ENCODE measurements at places on chromosomes 6 and 20. TPM values are rescaled to one million over a fixed set of nuclear protein-coding genes. Genes with fewer than 3 reads are reported as not detected.

Gene WFDC6
- not detected for total RNA-seq

Gene SLA2
- 25.3 TPM for total RNA-seq

Gene RIPPLY2
- under 0.01 TPM for total RNA-seq

Gene NOL7
- total RNA-seq: 46.2 TPM

Gene TNNC2
- 0.73 TPM for total RNA-seq

Gene PTK7
- total RNA-seq: 1.8 TPM

Gene CLDN20
- total RNA-seq: not detected

Gene SAMD10
- 2.3 TPM for total RNA-seq

Gene YIPF3
- total RNA-seq: 29.4 TPM

Measured in mononuclear cell (primary cell).